ENCODE measurements at places on chromosomes 16 and 17. TPM values are rescaled to one million over a fixed set of nuclear protein-coding genes. Genes with fewer than 3 reads are reported as not detected.

SRL gene
- 1.4 TPM for total RNA-seq

GRCh38 chr16:31145398-31145990 lies 4.4 kb downstream of the PRSS36 start:
- H3K36me3 ChIP-seq = no peaks in the 10 kb centered on the region
- DNase-seq = no peak
- H3K27ac ChIP-seq = no peak overlapping the region
- H3K27me3 ChIP-seq = peaks cover 33% of the 10 kb centered on the region

DNA sequence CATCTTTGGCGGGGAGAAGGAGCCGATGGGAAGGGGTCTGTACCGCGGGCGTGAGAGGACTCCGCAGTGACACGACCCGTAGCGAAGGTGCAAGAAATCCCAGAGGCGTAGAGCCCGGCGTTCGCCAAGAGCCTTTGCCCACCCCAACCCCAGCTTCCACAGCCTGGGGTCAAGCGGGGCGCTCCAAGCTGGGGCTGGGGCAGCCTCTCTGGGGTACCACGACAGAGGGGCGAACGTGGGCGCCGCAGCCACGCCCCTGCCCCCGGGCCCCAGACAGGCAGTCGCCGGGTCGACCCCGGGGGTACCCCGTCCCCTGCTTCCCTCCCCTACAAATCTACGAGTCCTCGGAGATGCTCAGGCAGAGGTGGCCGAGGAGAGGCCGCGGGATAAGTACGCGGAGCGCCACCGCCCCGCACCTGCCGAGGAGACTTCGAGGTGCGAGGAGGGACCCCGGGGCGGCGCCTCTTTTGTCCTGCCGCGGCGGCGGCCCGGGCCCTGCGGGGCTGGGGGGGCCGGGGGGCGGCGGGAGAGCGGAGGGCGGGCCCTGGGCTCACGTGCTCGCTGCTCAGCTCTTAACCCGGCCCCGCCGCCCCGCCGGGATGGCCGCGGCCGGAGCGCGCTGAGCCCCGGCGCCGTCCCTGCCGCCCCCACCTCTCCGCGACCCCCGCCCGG lies at the start of gene ADAM11:
TSS of gene ADAM11 (plus strand) at position 575 of the 672 bp plus-strand sequence. CDS start 212 bp downstream, outside the sequence.
- DNase-seq = no peak
- peaks cover 57% of the 10 kb centered on the region for H3K27me3 ChIP-seq
- H3K4me3 ChIP-seq = no peak within 1 kb of the TSS
- no peaks in the 10 kb centered on the region for H3K36me3 ChIP-seq

GRCh38 chr16:29897333-29897732 lies 2.0 kb downstream of the SEZ6L2 start:
- H3K27ac ChIP-seq = no peak overlapping the region
- peaks cover 12% of the 10 kb centered on the region for H3K4me1 ChIP-seq
- no peaks in the 10 kb centered on the region for H3K36me3 ChIP-seq
- H3K27me3 ChIP-seq = peaks cover 68% of the 10 kb centered on the region
- no peak for DNase-seq
- no peak overlapping the region for H3K4me3 ChIP-seq

DNA sequence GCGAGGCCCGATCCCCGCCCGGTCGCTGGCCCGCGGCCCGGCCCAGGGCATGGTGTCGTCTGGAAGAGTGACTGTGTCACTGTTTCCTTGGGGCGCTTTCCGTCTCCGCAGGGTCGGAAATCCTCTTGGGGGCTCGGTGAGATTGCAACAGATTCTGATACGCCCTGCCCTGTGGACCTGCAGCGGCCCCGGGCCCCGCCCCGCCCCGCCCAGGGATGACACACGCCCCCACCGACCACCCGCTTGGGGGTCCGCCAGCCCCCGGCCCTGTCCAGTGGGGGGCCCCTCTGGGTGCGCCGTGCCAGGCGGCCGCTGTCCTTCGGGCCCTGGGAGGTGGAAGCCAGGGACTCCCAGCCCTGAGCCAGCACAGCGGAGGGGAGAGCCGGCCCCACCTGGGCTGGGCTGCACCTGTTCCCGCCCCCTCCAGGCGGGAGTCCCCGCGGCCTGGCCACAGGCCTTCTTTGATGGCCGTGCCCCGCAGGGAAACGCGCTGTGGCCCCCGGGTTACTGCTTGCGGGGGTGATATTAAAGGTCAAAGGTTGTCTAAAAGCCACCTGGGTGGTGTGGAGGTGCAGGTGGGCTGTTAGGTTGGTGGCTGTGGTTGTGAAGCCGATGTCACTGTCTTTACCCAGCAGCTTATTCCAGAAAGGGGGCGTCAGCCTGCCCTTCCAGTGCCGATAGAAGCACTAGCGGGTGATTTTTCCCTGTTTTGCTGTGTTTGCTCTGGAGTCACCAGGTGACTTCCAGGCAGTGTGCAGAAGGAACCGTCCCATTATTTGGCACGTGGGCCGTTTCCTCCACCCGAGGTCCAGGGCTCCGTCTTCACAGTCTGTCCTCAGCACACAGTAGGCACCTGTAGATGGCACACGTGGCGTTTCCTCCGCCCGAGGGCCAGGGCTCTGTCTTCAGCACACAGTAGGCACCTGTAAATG lies 752 bp downstream of the TBC1D24 start:
- no peak overlapping the region for H3K27ac ChIP-seq
- DNase-seq = no peak
- peaks cover 13% of the 10 kb centered on the region for H3K4me1 ChIP-seq
- peaks cover 51% of the 10 kb centered on the region for H3K27me3 ChIP-seq
- no peaks in the 10 kb centered on the region for H3K36me3 ChIP-seq

GRCh38 chr17:10614536-10615155 lies 42.5 kb downstream of the MYH3 start:
- H3K4me1 ChIP-seq = no peaks in the 10 kb centered on the region
- DNase-seq = no peak
- no peaks in the 10 kb centered on the region for H3K27me3 ChIP-seq
- no peak overlapping the region for H3K4me3 ChIP-seq
- no peaks in the 10 kb centered on the region for H3K36me3 ChIP-seq

DNA sequence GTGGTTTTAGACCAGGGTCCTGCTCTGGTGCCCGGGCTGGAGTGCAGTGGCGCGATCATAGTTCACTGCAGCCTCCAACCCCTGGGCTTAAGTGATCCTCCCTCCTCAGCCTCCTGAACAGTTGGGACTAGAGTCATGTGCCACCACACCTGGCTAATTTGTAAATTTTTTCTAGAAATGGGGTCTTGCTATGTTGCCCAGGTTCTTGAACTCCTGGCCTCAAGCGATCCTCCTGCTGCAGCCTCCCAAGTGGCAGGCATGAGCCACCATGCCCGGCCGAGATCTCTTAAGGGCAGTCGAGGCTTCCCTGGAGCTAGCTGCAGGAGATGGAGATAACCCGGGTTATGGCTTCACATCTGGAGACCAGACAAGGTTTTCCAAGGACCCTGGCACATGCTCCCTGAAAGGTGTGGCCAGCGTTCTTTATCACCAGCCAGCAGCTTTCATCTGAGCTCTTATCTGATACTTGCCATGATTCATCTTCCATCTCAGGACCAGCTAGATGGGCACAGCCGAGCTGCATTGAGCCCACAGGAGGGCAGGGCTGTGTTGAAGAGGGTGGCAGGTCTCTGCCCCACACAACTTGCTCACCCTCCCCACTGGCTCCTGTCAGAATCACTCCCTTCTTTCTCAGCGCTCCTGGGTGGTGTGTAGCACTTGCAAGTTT lies 28.6 kb downstream of the SCNN1B start:
- DNase-seq = no peak
- no peak overlapping the region for H3K27ac ChIP-seq
- H3K4me1 ChIP-seq = no peaks in the 10 kb centered on the region
- H3K4me3 ChIP-seq = no peak overlapping the region

GRCh38 chr17:42682722-42683403 lies 532 bp downstream of the CNTNAP1 start:
- no peak overlapping the region for H3K27ac ChIP-seq
- no peaks in the 10 kb centered on the region for H3K36me3 ChIP-seq
- DNase-seq = no peak
- peaks cover 88% of the 10 kb centered on the region for H3K27me3 ChIP-seq
- peaks cover 10% of the 10 kb centered on the region for H3K4me1 ChIP-seq

GRCh38 chr17:46089389-46089965 lies 90.4 kb downstream of the STH start:
- H3K4me1 ChIP-seq = no peaks in the 10 kb centered on the region
- H3K36me3 ChIP-seq = peaks cover 58% of the 10 kb centered on the region
- H3K27ac ChIP-seq = no peak overlapping the region
- H3K27me3 ChIP-seq = no peaks in the 10 kb centered on the region
- no peak for DNase-seq

DNA sequence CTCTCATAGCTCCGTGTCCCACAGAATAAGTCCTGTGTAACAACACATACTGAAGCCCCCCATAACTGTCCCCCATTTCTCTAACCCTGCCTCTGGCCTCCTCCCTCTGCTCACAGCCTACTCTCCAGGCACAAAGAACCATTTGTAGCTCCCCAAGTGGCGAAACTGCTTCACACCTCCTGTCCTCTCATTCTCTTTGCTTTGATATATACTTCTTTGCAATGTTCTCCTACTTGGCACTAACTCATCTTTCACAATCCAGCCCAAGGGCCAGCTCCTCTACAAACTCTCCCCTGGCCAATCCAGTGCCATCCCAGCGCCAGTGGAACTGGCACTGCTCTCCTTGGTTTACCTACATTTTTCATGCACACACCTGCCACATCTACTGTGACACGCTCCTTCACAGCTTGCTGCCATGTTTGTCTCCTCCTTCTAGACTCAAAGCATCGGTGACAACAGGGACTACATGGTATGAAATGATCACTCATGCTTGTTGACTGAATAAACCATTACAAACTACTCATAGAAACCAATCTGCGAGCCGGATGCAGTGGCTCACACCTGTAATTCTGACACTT lies 12.8 kb downstream of the CYTH1 start:
- H3K4me3 ChIP-seq = no peak overlapping the region
- H3K27ac ChIP-seq = no peak overlapping the region
- no peaks in the 10 kb centered on the region for H3K36me3 ChIP-seq
